ENCODE measurements at places on chromosomes 5 and 9.

- DNase-seq = no peak
Measured at GRCh38 chr5:141528291-141528984, 39.6 kb downstream of the PCDHGC5 start.

- peak; percentile 31 for DNase-seq
Measured at GRCh38 chr5:151155775-151156506, 1.6 kb downstream of the ANXA6 start.

GRCh38 chr5:123879071-123879470 is 367.1 kb downstream of the CSNK1G3 start:
- DNase-seq = no peak

DNA sequence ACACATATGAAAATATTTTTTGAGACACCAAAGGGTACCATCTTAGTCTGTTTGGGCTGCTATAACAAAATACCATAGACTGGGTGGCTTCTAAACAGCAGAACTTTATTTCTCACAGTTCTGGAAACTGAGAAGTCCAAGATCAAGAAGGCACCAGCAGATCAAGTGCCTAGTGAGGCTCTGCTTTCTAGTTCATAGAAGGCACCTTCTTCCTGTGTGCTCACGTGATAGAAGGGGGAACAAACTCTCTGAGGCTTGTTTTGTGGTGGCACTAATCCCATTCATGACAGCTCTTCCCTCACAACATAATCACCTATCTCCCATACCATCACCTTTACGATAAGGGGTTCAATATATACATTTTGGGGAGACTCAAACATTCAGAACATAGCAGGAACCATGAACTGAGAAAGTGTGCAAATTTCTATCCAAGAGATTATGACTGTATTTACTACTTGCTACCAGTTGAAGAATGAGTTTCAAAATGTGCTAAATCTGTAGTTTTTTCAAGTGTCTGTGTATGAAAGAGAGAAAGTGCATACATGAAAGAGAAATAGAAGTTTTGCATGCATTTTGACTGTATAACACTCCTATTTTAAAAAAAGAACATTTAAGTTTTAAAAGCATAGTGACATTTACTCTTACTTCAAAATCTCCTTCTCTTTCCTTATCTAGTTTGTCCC is 207.3 kb downstream of the PARP8 start:
- DNase-seq = no peak

GRCh38 chr5:69491838-69492390 is 676 bp upstream of the OCLN start:
- no peak for DNase-seq

- no peak for DNase-seq
Measured at GRCh38 chr5:9928326-9928725, 298.2 kb upstream of the TAS2R1 start.

DNA sequence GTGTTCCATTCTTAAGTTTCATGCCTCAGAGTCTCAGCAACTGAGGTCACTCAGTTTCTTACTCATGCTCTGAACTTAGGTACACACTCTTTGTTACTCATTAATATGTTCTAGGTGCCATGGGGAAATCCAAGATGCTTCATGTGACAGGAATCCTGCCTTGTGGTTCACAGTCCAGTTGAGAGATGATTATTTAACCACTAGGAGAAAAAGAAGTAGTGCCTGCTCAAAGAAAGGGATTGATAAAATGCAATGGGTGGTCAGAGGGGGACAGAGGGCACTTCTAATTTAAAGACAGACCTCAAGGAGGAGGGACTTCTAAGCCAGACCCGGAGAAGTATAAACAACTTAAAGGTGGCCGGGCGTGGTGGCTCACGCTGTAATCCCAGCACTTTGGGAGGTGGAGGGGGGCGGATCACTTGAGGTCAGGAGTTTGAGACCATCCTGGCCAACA is 69.0 kb downstream of the UGCG start:
- no peak for DNase-seq

DNA sequence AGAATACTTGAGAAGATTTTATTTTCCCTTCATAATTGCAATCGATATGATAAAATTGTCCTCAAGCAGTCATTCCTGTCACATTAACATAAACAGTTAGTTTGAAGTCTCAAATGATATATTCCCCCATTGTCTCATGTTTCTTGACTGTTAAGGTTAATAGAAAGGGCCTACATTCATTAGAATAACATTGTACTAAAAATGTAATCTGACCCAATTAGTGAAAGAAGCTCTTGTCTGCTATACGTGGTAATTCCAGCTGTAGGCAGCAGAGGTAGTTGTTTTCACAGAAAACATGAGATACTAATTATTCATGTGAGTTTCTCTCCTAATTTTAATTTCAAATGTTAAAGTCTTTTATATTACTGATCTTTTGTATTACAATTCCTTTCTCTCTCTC is 25.9 kb upstream of the AP3B1 start:
- DNase-seq = peak; percentile 3

- no peak for DNase-seq
Measured at GRCh38 chr5:138616508-138616907, 41.3 kb upstream of the HSPA9 start.

DNA sequence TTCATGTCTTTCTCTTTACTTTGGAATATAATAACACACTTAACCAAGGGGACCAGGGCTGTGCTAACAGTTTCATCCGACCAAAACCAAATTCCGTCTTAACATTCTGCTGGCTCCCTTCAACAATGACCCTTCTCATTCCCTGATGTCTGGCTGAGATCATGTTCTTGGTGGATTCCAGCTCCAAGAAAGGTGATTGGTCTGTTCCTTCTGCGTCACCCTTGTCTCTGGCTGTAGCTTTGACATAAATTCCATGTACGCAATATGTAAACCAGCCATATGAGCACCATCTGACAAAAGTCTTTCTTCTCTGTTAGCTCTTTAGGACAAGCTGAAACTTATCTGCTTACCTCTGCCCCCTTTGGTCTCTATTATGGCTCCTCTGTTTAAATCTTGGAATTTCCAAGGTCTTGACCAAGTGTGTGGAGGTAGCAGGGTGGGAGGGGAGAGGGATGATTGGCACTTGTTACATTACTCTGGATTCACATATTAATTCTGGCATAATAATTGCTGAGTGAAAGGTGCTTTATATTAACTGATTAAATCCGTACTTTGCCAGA is 45.7 kb upstream of the HSD17B4 start:
- no peak for DNase-seq

- DNase-seq = no peak
Measured at GRCh38 chr9:99354104-99354503, 132.0 kb downstream of the SEC61B start.

GRCh38 chr5:61624553-61625136 is 292.6 kb downstream of the ZSWIM6 start:
- no peak for DNase-seq

GRCh38 chr9:92986176-92987119 is 39.1 kb downstream of the FGD3 start:
- peak; percentile 75 for DNase-seq

- DNase-seq = no peak
Measured at GRCh38 chr5:2546938-2547337, 204.5 kb downstream of the IRX2 start.
